ENCODE measurements at places on chromosomes 7 and 10. TPM values are rescaled to one million over a fixed set of nuclear protein-coding genes. Genes with fewer than 3 reads are reported as not detected.
A peak's percentile ranks its signal among the peaks of the same experiment; 100 is the strongest.

- H3K27me3 ChIP-seq, result no peaks in the 10 kb centered on the region
- H3K36me3 ChIP-seq, result no peaks in the 10 kb centered on the region
- no peak for DNase-seq
- H3K4me1 ChIP-seq, result no peaks in the 10 kb centered on the region
- no peak overlapping the region for H3K27ac ChIP-seq
Measured at GRCh38 chr10:130558746-130559546, 422.8 kb downstream of the GLRX3 start.

POLR2J2 gene
- 23.8 TPM for total RNA-seq

NXPH1 gene
- total RNA-seq, result not detected

DNA sequence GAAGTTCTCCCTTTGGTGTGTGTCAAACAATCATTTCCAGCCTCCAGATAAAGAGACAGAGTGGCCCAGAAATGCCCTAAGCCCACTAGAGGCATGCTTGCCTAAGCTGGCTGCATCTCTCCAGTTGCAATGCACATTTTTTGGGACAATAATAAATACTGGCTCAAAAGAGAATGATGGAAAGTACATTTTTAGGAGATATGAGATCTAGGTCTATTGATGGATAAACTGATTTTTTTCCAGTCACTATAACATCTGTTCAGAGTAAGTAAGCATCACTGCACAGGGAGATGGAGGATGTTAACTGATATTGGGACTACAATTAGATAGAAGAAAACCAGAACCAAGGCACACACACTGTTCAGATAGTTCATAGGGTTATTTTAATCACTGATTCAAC lies 553.0 kb downstream of the GRM8 start:
- DNase-seq, result no peak
- H3K27me3 ChIP-seq, result no peaks in the 10 kb centered on the region

GRCh38 chr10:63836666-63837442 lies 315.7 kb downstream of the REEP3 start:
- no peak overlapping the region for H3K4me3 ChIP-seq
- no peaks in the 10 kb centered on the region for H3K27me3 ChIP-seq
- no peaks in the 10 kb centered on the region for H3K4me1 ChIP-seq
- H3K36me3 ChIP-seq, result no peaks in the 10 kb centered on the region

SKIDA1 gene
- 0.72 TPM for total RNA-seq

DNA sequence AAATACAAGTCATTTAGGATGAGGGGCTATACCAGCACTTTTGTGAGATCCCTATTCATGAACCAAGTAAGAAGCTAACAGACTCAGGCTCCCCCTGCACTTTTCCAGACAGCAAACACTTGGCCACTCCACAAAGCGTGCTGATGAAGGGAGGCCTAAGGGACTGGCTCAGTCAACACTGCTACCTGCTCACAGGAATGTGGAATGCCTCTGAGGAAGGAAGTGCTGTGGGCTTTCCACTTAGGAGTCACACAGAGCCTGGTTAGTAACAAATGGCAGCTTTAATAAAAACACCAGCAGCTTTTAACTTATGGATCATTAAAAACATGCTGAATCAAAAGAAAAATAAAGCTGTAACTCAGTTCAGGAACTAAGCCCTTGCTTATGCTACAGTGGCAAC lies 15.0 kb downstream of the UROS start:
- no peak overlapping the region for H3K4me3 ChIP-seq
- no peak for DNase-seq
- peaks cover 61% of the 10 kb centered on the region for H3K36me3 ChIP-seq
- H3K4me1 ChIP-seq, result no peaks in the 10 kb centered on the region
- no peaks in the 10 kb centered on the region for H3K27me3 ChIP-seq

DNA sequence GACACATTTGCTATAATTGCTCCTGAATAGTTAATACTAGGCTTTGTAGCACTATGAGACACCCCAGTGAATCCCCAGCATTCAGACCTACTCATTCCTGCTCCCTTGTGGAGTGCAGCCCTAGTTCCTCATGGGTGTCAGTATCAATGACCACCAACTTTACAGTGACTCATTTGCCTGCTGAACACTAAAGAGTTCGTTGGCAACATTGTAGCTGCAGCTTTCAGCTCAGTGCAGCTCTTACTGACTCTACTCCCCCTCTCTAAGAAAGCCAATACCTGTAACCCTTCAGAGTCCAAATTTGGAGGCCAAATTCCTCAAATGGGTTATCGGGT lies 127.1 kb upstream of the MTPN start:
- H3K4me3 ChIP-seq, result no peak overlapping the region
- H3K4me1 ChIP-seq, result no peaks in the 10 kb centered on the region
- H3K27ac ChIP-seq, result no peak overlapping the region
- no peak for DNase-seq
- no peaks in the 10 kb centered on the region for H3K27me3 ChIP-seq
- H3K36me3 ChIP-seq, result no peaks in the 10 kb centered on the region

GRCh38 chr7:147053746-147054145 lies 937.1 kb downstream of the CNTNAP2 start:
- H3K4me3 ChIP-seq, result no peak overlapping the region
- DNase-seq, result no peak
- no peak overlapping the region for H3K27ac ChIP-seq
- H3K27me3 ChIP-seq, result no peaks in the 10 kb centered on the region

DNA sequence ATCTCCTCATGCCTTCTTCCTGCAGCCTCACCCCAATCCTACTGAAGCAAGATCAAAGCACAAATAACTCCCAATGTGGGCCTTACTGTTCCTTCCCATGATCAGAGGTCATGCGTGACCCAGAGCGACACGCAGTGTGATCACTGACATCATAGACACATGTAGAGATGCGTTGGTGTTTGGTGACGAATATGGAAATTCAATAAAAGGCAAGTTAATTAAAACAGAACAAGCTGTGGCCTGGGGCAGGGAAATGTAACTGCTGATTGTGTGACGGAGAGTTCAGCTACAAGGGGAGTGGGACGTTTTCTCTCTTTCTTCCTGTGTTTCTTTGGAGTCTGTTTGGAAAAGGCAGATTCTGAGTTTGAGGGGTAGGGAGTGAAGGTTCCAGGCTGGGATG lies 34.8 kb upstream of the CARD11 start:
- no peak overlapping the region for H3K4me3 ChIP-seq
- no peak for DNase-seq
- H3K36me3 ChIP-seq, result no peaks in the 10 kb centered on the region
- no peak overlapping the region for H3K27ac ChIP-seq

DNA sequence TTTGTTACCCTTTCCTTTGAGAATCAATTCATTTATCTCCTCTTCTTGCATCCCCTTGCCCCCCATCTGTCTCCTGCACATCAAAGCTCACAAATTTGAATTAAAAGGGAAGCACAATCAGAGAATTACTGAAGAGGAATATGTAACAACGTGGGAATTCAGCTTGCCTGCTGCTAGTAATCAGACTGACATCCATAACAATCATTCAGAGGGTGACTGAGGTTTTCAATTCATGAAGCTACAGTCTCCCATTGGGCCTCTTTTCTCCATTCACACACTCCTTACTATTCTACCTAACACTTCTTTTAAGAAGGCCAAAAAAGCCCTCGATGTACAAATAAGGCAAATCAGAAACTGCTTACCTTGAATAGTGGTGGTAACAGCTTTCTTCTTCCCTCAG lies 24.3 kb upstream of the DNA2 start:
- no peak for DNase-seq
- H3K27ac ChIP-seq, result no peak overlapping the region
- H3K27me3 ChIP-seq, result no peaks in the 10 kb centered on the region

DNA2 gene
- 5.5 TPM for total RNA-seq

STEAP1 gene
- total RNA-seq, result 0.19 TPM

FXYD4 gene
- total RNA-seq, result not detected

DNA sequence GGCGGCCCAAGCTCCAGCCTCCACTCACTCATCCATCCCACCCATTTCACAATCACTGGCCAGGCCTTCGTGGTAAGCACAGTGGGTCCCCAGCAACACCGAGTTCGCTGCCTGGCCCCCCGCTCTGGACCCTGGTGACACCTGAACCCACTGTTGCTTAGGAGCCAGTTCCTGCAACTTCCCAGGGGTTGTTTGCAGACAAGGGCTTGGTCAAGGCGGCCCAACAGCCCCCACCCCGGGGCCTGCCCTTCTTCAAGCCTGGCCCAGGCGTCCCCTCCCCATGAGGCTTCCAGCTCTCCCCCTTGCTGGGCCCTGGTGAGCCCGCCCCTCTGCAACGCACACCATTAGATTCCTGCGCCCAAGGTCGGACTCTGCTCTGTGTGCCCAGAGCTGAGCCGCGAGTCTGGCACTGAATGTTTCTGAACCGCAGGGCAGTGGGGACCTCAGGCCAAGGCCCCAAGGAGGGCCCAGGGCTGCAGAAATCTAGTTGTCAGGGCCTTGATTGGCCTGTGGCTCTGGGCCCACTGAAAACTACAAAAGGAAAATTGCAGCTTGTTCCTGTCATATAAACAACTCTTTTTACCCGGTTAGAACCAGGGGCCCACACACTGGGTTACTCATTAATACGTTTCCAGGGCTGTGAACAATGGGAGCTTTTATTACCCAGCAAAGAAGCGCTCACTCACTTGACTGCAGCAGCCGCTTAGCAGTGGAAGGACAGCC lies 2.1 kb upstream of the COX19 start:
- peaks cover 2% of the 10 kb centered on the region for H3K27me3 ChIP-seq
- H3K4me3 ChIP-seq, result no peak overlapping the region
- no peak overlapping the region for H3K27ac ChIP-seq
- H3K4me1 ChIP-seq, result peaks cover 24% of the 10 kb centered on the region
- H3K36me3 ChIP-seq, result peaks cover 6% of the 10 kb centered on the region

DNA sequence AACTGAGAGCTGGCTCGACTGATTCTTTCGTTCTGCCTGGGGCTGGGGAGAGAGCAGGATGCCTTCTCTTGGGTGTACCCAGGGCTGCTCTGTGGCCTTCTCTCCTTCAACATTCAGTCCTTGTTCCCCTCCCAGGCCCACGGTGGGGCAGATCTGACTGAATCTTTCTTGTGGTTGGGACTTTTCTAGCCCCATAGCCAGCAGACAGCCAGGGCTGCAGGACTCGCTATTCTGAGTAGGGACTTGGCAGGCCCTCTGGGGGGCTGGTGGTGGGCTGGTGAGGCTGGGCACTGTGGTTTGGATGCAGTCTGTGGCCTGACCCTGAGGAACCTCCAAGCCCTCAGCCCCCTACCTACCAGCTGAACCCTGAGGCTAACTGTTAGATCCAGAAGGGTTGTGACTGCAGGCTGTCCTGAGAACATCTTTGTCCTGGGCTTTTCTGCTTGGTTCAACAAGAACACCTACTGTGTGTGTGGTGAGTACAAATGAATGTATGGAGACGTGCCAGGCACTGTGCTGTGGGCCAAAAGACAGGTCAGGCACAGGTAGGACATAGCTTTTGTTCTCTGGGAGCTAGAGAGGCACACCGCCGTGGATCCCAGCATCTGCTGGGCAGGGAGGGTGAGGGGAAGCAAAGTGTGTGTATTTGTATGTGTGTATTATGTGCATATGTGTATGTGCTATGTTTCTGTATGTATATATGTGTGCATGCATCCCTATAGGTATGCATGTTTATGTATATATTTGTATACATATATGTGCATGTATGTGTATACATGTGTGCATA lies 2.1 kb upstream of the PALD1 start:
- no peaks in the 10 kb centered on the region for H3K36me3 ChIP-seq
- no peak overlapping the region for H3K4me3 ChIP-seq
- no peak for DNase-seq
- no peak overlapping the region for H3K27ac ChIP-seq
- H3K4me1 ChIP-seq, result peaks cover 28% of the 10 kb centered on the region

GARIN1A gene
- total RNA-seq, result 1.4 TPM

- H3K4me1 ChIP-seq, result no peaks in the 10 kb centered on the region
- H3K4me3 ChIP-seq, result no peak overlapping the region
- H3K36me3 ChIP-seq, result no peaks in the 10 kb centered on the region
- no peak for DNase-seq
- H3K27ac ChIP-seq, result no peak overlapping the region
- H3K27me3 ChIP-seq, result no peaks in the 10 kb centered on the region
Measured at GRCh38 chr7:117133125-117133524, 179.8 kb downstream of the ST7 start.

FFAR4 gene
- not detected for total RNA-seq

GRCh38 chr10:122516734-122517133 lies 43.8 kb upstream of the DMBT1 start:
- peaks cover 36% of the 10 kb centered on the region for H3K4me1 ChIP-seq
- DNase-seq, result no peak
- no peaks in the 10 kb centered on the region for H3K27me3 ChIP-seq
- no peaks in the 10 kb centered on the region for H3K36me3 ChIP-seq
- no peak overlapping the region for H3K27ac ChIP-seq

DNA sequence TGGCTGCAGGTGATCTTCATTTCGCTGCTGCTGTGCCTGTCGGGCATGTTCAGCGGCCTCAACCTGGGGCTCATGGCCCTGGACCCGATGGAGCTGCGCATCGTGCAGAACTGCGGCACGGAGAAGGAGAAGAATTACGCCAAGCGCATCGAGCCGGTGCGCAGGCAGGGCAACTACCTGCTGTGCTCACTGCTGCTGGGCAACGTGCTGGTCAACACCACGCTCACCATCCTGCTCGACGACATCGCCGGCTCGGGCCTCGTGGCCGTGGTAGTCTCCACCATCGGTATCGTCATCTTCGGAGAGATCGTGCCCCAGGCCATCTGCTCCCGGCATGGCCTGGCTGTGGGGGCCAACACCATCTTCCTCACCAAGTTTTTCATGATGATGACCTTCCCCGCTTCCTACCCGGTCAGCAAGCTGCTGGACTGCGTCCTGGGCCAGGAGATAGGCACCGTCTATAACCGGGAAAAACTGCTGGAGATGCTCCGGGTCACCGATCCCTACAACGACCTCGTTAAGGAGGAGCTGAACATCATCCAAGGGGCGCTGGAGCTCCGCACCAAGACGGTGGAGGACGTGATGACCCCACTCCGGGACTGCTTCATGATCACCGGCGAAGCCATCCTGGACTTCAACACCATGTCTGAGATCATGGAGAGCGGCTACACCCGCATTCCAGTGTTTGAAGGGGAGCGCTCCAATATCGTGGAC lies 1.3 kb downstream of the CNNM2 start:
- H3K27ac ChIP-seq, result no peak overlapping the region
- peaks cover 8% of the 10 kb centered on the region for H3K27me3 ChIP-seq
- no peak for DNase-seq
- no peaks in the 10 kb centered on the region for H3K36me3 ChIP-seq
- H3K4me1 ChIP-seq, result peaks cover 21% of the 10 kb centered on the region
- peak overlapping the region; percentile 91 for H3K4me3 ChIP-seq

ZNF786 gene
- 21.1 TPM for total RNA-seq

DNA sequence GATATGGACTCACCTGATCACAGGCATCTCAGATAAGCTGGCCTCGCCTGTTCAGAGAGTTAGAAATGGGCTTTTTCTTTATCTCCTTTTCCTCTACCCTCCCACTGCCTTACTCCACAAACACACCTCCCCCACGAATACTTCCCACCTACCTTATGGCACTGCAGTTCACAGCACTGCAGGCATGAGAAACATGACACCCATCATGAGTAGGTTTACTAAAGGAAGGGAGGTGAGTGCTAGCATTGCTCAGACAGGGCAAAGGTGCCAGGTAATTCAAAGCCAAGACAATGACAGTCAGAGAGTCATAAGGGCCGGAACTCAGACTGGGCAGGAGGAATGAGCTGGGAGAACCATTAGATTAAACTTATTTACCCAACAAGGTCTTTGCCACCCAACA lies 220.6 kb downstream of the FAM107B start:
- DNase-seq, result no peak
- H3K36me3 ChIP-seq, result peaks cover 28% of the 10 kb centered on the region
- no peak overlapping the region for H3K4me3 ChIP-seq
- H3K27me3 ChIP-seq, result no peaks in the 10 kb centered on the region
- H3K27ac ChIP-seq, result peak overlapping the region; percentile 76

AGBL3 gene
- total RNA-seq, result 3.1 TPM

ODAD2 gene
- not detected for total RNA-seq
